NCI-H82 (cell line): ENCODE measurements at places on chromosomes 6 and 20.

GRCh38 chr6:33206027-33206863, 1.8 kb downstream of the HSD17B8 start:
- DNase-seq = no peak

GRCh38 chr6:9623228-9623832, 791.5 kb downstream of the TFAP2A start:
- DNase-seq = no peak

- DNase-seq = no peak
Measured at GRCh38 chr6:38774929-38775707, 60.0 kb downstream of the DNAH8 start.

DNA sequence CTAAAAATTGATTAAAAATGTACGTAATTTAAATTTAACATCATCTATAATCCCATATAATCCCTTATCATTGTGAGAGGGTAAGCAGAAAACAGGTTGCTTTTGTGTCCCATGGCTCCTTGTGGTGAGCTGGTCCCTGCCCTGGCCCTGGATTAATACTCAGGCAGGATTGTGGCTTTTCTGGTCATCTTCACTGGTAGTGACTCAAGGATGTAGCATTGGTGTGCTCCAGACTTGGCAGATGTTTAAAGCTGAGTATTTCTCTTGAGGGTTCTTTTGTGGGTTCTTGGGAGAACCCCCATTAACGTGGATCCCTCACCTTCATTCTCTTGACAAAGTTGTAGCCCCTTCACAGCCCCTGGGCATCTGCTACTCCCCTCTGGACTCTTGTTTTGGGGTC, 39.3 kb downstream of the SNRNP48 start:
- DNase-seq = no peak

DNA sequence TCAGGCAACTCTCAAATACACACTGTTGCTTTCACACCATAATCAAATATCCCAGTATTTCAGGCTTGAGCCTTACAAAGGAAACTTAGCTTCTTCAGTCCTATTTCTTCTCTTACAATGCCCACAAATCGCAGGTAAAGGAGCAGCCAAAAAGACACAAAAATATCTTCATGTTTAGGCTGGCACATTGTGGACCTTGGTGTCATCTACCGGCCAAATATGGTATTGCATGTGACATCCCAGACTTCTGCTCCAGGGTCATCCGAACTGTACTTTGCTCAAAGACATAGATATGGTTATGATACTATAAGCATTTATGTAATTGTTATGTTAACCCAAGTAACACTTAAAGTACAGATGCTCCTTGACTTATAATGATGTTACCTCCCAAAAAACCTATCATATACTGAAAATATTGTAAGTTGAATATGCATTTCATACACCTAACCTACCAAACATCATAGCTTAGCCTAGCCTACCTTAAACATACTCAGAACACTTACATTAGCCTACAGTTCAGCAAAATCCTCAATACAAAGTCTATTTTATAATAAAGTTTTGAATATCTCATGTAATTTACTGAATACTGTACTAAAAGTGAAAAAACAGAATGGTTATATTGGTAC, 4.6 kb downstream of the OR2H2 start:
- DNase-seq = peak; percentile 69

- DNase-seq = no peak
Measured at GRCh38 chr6:55902796-55903195, 27.4 kb upstream of the BMP5 start.

DNA sequence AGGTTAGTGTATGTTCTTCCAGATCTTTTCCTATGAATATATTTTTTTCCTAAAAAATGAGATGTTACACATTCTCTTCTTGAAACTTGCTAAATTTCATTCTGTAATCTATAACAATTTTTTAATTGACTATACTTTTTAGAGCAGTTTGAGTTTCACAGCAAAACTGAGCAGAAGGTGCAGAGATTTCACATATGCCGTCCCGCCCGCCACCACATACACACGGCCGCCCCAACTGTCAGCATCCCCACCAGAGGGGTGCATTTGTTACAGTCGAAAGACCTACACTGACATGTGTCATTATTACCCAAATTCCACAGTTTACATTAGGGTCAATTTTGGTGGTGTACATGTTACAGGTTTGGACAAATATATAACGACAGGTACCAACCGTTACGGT, 116.5 kb downstream of the IRF4 start:
- no peak for DNase-seq

DNA sequence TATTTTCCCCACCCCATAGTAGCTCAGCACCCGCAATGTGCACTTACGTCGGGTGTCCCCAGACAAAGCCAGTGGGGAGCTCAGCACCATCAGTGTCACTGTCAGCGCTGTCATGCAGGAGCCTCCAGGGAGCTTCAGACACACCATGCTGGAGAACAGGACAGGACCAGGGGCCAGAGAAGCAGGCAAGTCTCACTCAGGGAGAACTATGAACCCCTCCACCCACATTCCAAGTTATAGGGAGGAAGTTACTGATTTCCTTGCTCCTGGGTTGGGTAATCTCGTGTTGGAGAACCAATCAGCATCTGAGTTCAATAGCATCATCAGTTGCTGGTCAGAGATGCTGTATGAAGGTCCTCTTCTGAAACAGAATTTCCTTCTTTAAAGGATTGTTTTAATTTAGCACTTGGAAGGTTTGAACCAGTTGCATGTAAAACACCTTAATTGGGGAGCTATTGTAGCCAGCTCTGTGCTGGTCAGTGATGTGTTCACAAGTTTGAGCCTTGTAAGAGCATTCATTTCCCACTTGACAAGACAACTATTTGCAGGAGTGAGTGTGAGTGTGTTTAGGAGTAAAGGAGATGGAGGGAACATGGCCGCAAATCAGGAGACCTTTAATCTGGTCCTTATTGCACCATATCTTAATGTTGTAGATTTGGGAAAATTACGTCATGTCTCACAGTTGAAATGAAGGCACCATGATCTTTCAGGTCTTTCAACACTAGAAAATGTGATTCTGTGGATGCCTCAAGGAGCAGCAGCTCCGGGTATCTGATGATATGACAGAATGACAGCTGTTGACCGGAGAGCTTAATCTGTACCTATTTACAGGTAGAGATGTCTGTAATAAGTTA, at the start of gene HLA-DRB1:
TSS of gene HLA-DRB1 (minus strand) at position 253 of the 854 bp plus-strand sequence. CDS start at position 147, 106 bp downstream.
- DNase-seq = no peak
